ENCODE measurements at places on chromosomes 2 and 18.

DNA sequence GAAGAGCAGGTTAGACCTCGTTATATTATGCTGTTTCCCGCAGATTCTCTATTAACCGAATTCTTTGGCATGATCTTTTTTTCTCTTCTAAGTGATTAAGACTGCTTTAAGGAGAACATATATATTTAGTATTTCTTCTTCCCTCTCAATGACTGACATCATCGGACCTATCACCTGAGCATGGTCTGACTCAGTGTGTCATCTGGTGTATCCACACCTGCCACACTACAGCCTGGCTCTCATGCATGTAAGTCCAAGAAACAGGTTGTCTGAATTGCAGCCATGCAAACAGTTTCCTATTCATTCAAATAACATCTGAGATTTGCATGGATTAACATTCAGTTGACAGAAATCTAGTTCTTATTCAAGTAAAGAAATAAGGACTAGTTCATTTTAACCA, 55.1 kb upstream of the CWC22 start:
- DNase-seq = no peak

- DNase-seq = no peak
Measured at GRCh38 chr18:55610506-55610905, 22.5 kb upstream of the TCF4 start.

DNA sequence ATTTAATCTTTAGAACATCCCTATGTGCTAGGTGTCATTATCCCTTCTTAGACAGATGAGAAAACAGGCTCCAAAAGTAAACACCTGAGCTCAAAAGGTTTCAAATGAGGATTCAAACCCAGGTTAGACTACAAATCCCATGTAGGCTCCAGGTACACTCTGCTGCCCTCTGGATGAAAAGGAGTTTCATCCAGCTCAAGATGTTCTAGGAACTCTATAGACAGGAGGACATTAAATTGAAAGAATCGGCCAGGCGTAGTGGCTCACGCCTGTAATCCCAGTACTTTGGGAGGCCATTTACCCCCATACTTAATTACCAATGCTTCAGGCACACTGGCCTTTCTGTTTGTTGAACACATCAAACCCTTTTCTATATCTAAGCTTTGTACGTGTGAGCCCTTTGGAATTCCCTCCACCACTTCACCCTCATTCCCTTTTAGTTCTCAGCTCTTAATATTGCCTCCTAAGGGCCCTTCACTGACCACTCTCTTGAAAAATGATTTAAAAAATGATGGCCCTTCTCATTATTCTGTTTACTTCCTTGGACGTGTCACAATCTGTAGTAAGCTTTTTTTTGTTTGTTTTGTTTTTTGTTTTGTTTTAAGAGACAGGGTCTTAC, 10.7 kb downstream of the SLC25A12 start:
- DNase-seq = no peak

- DNase-seq = no peak
Measured at GRCh38 chr2:186307871-186308270, 178.2 kb upstream of the ZC3H15 start.

- no peak for DNase-seq
Measured at GRCh38 chr2:3422161-3422779, 42.8 kb downstream of the TRAPPC12 start.

DNA sequence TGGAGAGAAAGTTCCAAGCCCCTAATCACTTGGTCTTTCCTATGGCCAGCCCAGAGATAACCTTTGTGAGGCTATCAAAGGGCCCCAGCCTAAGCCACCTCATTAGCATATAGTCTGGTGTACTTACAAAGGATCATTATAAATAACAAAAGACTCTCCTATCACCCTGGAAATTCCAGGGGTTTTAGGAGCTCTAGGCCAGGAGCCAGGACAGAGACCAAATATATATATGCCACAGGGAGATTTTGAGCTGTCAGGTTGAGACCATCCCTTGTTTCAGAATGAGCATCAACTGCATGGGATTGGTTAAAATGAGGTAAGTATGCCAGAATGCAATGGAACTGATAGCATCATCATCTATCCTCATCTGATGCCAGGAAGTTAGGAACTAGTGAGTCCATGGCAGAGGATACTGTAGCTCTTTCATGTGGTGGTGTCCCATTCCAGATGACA, 32.1 kb upstream of the CHRNA1 start:
- DNase-seq = no peak

DNA sequence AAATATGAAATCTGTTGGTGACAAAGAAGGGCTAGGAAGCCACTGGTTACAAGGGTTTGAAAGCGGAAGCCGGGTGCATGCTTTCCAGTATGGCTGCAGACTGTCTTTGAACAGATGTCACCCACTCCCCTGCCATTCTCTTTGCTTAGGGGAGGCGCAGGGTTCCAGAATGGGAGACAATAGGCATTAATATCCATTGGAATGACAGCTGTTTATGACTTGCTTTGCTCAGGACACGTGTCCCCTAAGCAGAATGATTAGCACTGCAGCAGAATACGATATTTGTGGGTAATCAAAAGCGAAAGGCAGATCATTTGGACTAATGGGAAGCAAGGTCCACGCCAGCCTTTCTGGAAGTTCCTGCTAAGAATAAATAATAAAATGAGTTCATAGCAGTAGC, 25.8 kb upstream of the NRP2 start:
- DNase-seq = no peak

DNA sequence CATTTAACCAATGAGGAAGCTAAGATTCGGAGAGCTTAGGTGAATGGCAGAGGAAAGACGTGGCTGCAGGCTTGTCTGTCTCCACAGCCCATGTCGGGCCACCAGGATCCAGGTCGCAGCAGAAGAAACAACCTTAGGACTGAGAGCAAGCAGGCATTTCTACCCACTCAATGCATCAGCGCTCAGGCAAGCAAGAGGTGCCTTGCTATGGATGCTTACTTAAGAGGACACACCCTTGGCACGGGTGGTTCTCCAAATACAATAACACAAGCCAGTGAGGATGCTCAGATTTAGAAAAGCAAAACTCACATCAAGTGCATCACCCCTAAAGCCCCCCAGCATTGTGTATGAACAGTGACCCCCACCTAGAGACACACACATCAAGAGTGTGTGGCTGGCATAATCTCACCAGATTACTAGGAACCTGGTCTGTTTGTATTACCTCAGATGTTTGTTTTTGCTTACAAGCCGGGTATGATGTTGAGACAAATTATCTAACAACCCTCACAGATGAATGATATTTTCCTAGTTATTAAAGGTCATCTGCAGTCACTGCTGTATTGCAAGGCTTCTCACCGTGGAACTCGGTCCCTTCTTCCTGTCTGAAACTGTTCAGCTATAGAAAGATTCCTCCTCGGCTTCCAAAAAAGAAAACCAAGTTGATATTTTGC, 34.2 kb upstream of the NPAS2 start:
- DNase-seq = no peak

- DNase-seq = no peak
Measured at GRCh38 chr2:47429795-47430194, 26.8 kb downstream of the MSH2 start.

DNA sequence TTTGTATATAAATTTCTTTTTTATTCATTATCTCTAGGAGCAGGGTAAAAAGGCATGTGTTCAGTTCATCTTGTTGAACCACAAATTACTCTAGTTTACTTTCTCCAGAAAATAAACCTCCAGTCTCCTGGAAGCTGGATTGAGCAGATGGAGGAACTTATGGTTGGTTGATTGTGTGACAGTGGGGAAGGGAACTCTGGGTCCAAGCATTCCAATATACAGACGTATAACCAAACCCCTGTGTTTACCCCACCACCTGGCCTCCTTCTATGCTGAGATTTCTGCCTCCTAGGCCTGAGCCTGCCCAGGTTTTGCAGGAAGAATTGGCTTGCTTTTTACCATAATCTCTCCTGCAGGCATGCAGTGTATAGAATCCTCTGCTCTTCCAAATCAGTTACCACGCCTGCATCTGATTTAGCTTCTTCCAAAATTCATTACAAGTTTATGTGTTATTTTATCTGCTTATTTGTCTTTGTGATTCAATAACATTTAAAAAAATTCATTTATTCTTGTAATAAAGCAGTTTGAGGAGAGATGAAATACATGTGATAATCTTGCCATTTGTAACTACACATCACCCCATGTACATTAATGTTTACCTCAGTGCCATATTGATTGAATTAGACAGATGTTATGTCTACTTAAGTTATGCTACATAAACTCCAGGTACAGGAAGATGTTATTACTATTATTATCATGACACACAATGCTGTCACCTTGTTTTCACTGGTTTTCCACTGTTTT, 2.5 kb upstream of the RAB27B start:
- no peak for DNase-seq

- DNase-seq = no peak
Measured at GRCh38 chr2:98771264-98771663, 40.3 kb upstream of the MGAT4A start.

GRCh38 chr2:239932881-239933735, 92.0 kb downstream of the NDUFA10 start:
- no peak for DNase-seq

GRCh38 chr2:122034344-122034743, 278.9 kb downstream of the TSN start:
- DNase-seq = no peak

- no peak for DNase-seq
Measured at GRCh38 chr2:168752361-168752760, 50.1 kb upstream of the NOSTRIN start.

DNA sequence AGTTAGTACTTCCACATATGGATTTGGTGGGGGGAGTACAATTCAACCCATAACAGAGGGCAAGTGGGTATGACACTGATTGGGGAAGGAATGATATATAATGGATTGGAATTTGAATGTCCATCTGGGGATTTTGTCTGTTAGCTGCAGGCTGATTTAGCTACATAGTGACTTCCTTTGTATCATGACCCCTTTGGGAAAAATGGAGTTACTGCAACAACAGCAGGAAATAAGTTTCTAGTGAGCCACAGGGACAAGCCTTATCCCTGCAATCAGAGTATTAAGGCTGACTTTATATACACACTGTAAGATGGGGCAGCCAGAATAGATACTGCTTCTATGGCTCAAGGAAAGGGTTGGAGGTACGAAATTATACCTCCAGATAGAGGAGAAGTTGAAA, 404.4 kb upstream of the MEIS1 start:
- no peak for DNase-seq

GRCh38 chr2:131036696-131037397, 56.4 kb downstream of the FAM168B start:
- no peak for DNase-seq

DNA sequence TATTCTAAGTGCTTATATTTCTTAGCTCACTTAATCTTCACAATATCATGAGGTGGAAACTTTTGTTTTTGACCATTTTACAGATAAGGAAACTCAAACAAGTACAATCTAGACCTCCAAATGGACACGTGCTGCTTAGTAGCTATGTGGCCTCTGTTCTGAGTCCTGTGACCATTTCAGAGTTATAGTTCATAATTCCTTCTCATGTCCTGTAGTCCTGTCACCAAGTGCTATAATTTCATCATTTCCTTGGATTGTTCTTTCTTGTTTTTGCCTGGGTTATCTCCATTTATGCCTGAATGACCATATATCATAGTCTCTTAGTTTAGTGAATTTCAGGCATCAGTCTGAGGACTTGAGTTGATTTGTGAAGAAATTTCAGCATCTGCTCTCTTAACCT, 91.7 kb downstream of the NUP35 start:
- DNase-seq = no peak

DNA sequence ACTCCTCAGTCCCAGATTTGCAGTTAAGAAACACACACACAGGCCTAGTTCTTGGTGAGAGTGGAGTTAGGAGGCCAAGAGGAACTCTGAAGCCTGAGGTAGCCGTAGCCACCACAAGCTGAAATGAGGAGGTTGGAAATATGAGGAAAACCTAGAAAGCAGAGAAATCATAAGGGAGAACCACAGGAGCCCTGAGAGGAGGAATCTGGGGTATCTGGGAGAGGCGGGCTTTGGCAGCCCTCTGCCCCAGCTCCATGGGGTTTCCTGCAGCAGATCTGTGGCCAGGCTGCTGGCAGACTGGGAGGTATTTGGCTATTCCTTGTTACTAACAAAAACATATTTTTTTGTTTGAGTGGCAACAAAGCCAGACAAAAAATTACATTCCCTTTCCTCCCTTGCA, 11.0 kb downstream of the SOX11 start:
- DNase-seq = no peak

DNA sequence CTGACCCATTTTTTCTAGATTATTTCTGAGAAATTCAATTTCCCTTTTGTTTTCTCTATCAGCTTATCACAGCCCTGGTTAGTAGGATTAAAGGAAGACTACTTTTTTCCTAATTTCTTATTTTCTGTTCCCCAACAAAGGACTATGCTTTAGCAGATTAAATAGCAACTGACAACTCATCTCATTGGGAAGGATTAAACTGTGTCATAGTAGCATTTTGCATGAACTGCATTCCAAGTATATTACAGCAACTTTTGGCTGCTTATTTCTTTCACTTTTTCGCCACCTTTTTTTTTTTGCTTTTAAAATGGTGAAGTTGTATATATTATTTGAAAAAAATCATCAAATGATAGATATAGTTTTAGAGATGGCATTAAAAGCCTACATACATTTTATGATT, 570.3 kb downstream of the FBXO15 start:
- no peak for DNase-seq

- DNase-seq = no peak
Measured at GRCh38 chr2:985317-985898, 34.8 kb downstream of the SNTG2 start.

- no peak for DNase-seq
Measured at GRCh38 chr18:9263264-9263663, 71.3 kb upstream of the TWSG1 start.

- no peak for DNase-seq
Measured at GRCh38 chr2:44748-45341, 1.5 kb downstream of the FAM110C start.

DNA sequence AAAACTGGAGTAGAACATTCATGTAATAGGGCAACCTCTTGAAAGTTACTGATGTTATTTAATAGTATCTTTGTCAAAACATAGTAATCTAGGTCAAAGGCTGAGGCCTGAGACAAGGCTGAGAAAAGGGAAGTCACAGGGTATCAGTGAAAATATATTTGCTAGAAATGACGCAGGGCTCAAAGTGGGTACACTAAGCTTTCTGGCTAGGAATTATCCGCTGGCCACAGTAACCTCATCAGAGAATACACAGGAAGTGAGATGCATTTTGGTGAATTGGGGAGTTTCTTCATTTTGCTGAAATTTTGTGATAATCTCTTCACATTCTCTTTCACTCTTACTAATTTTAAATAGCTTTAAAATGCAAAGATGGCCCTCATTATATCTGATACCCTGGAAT, 206.8 kb downstream of the OTX1 start:
- no peak for DNase-seq

All from stimulated activated naive CD8-positive, alpha-beta T cell treated with anti-CD3 and anti-CD28 coated beads, Interleukin-15, Interleukin-2, amounts not matched to agents 100 U/mL and 50 U/mL, for 24 hours (primary cell).